ENCODE measurements at places on chromosomes 13 and 19.

DNA sequence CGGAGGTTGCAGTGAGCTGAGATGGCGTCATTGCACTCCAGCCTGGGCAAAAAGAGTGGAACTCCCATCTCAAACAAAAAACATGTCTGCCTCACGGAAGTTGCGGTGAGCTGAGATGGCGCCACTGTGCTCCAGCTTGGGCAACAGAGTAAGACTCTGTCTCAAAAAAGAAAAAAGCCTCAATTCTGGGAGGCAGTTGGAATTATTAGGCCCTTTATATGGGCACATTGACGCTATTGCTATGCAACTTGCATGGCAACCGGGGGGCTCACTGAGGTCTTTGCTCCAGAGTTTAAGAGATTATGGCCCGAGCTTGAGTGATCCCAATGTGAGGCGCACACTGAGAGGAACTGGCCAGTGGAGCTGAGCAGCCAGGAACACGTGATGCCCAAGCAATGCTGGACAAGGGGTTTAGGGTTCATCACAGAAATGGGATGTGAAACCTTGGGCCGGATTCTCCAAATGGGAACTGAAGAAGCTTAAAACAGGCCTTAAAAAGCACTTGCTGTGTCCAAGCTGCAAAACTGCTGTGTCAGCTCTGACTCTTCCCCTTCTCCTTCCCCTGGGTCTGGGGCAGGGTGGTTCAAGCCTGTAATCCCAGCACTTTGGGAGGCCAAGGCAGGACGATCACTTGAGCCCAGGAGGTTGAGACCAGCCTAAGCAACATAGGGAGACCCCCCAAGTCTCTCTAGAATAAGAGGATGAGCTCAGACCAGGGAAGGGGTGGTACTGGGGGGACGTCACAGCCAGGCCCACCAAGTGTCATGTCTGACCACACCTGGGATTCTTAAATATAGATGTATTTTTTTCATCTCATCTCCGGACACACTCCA, 2.5 kb downstream of the FTL start:
- DNase-seq = no peak

GRCh38 chr19:1449467-1450442, at the start of gene APC2:
APC2 (plus strand) TSS chr19:1450121; CDS start chr19:1453002, 2,881 bp downstream.
- DNase-seq = no peak

DNA sequence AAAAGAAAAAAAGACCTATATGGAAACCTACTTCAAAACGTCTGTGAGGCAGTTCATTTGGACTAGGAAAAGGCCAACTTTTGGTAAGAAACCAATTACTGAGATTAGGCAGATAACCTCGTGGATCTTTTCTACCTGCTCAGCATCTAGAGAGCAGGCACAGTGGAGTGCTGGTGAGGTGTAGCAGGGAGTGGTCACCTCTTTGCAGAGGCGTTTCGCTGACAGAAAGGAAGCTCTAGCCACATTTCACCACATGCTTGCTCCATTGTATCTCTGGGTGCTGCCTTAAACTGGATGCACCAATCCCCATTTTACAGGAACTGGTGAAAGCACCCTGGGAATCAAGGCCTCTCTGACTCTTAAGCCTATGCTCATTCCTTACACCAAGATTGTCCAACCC, 360.5 kb downstream of the LIG4 start:
- no peak for DNase-seq

- no peak for DNase-seq
Measured at GRCh38 chr13:33110386-33110712, 94.1 kb downstream of the KL start.

DNA sequence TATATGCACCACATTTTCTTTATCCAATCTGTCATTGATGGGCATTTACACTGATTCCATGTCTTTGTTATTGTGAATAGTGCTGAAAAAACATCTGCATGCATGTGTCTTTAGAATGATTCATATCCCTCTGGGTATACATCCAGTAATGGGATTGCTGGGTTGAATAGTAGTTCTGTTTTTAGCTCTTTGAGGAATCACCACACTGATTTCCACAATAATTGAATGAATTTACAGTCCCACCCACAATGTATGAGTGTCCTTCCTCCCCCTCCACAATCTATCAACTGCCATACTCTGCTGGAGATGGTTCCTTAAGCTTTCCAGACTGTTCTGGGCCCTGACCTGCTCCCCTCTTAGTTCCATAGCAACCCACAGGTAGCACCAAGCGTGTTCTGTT, 667.0 kb downstream of the LIG4 start:
- no peak for DNase-seq

DNA sequence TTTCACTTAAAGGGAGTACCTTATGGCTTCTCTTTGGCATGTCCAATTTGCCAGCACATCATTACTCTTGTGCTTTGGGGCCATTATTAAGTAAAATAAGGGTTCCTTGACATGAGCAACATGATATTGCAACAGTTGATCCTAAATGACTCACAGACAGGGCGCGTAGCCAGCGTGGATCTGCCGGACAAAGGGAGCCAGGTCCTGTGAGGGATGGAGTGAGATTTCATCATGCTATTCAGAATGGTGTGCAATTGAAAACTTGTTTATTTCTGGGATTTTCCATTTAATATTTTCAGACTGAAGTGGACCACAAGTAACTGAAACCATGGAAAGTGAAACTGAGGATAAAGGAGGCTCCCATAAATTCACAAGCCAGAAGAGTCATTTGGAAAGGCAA, 48.6 kb upstream of the WASF3 start:
- DNase-seq = no peak

- no peak for DNase-seq
Measured at GRCh38 chr19:2810141-2811091, 9.3 kb upstream of the ZNF554 start.

DNA sequence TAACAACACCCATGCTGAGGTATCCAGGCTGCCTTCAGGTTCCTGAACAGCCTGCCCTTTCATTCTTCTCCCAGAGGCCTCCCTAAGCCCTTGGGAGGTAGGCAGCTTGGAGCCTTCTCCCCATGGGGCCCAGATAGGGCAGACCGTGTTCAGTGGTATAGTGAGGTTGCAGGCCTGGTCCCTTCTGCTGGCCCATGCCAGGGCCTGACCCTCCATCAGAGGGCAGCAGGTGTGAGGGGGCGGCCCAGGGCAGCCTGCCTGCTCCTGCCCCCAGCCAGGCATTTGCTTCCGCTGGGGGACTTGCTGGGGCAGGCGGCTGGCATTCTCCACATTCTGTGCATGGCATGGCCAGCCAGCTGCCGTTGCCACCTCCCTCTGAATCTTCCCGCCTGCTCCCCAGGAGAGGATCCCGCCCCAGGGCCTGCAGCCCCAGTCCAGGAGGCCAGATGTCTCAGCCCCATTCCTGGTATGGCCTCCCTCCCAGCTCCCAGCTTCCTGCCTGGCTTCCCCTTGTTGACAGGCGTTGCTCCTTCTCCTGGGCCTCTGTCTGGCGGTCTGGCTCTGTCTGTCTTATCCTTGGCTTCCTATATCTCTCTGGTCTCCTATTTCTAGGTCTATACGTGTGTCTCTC, 8.9 kb downstream of the CIC start:
- no peak for DNase-seq

- no peak for DNase-seq
Measured at GRCh38 chr19:49872245-49873128, 4.7 kb downstream of the AKT1S1 start.

DNA sequence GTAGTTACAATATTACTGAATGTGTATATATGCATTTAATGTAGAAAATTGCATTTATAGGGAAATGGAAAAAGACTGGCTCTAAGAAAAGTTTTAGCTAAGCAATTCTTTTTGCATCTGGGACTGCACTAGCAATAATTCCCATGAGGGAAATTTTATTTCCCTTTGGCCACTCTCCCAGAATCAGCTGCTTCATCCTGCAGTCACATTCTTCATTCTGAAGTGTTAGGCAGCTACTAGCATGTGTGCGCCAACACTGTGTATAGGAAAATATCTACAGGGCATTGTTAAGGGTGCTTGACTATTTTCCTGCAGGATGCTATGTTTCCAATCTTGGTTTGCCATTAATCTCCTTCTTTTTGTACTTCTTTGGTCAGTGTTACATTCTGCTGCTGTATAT, 312.8 kb upstream of the PCDH20 start:
- DNase-seq = no peak

GRCh38 chr13:84606616-84607015, 724.3 kb upstream of the SLITRK1 start:
- DNase-seq = no peak

DNA sequence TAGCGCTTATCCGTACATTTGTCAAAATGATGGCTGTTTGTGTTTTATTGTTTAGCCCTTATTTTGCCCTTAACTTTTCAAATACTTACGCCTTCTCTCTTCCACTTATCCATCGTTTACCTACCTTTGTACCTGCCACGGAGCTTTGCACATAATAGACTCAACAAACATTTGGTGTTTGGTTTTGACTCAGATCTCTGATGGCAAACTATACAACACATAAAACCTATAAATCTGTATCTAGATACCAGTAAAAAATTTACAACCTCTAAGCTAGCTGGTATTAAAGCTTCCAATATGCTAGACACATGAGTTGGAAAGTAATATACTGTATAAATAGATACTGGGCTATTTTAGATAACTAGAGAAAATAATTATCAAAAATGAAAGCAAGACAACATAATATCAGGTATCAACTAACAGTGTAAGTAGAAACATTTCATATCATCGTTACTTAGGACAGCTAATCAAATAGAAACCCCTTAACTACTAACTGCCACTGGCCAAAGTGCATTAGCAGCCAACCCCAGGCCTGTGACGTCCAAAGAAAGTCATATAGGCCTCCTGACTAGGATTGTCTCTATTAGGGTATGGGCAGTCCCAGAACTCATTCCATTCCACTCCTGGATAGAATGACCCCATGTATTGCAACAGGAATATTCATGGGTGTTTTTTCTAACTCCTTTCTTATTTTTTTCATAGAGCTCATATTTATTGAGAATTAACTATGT, 53.8 kb downstream of the KCTD12 start:
- DNase-seq = no peak

DNA sequence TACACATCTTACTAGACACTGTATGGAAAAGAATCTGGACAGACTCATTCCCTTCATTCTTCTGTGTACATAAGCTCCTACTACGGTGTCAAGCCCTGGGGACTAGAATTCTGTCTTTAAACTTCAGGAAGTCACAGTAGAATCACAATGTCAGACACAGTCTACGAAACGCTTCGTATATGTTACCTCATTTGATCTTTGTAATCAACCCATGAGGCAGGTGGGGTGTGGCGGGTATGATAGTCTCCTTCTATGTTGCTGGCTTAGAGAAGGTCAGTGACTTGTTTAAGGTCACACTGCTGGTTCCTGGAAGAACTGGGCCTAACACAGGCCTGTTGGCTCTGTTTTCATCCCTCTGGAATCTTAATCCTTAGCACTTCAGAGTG, 32.2 kb upstream of the TPT1 start:
- no peak for DNase-seq

- no peak for DNase-seq
Measured at GRCh38 chr19:27734496-27735220, 1478.3 kb downstream of the UQCRFS1 start.

DNA sequence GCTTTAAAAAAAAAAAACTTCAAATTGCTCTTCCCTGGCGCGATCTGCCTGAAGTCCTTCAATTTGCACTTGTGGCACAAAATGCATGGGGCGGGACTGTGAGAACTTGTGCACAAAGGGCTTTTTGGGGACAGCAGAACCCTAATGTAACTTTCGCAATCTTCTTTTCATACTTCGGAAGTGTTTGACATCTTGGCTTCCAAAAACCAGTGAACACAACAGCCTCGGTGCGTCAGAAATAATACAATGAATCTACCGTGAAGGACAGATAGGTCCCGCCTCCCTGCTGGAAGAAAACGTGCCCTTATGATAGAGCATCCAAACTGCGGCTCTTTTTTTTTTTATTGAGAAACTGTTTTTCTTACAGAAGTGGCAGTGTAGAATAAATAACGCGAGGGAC, 36.6 kb downstream of the KLF2 start:
- DNase-seq = no peak

- no peak for DNase-seq
Measured at GRCh38 chr19:55581145-55581822, 636 bp upstream of the ZNF579 start.

DNA sequence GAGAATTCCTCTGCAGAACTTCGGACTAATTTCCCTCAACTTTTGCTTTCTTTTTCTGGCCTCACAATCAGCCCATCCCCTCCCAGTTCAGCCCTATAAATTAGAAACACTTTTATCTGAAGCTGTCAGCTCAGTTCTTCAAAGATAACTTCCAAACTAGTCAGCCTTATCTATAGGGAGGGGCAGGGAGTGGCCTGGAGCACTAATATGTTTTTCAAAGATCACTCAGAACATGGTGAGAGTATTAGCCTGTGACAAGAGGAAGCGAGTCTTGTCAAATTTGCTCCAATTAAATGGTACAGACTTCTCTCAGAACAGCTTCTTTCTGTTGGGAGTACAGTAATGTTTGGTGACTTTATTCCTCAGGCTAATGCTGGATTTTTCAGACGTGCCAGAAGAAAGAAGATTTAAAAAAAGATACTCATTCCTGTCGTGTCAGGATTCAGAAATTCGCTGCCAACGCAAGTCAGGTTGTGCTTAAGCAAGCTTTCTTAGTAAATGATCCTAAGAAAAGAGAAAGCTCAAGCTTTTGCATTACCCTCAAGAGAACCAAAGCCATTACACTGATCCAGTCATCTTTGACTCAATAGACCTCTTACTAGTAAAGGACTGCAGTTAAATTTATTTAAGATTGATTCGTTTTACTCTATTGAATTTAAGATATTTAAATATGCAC, 1033.6 kb downstream of the SLITRK5 start:
- DNase-seq = no peak

DNA sequence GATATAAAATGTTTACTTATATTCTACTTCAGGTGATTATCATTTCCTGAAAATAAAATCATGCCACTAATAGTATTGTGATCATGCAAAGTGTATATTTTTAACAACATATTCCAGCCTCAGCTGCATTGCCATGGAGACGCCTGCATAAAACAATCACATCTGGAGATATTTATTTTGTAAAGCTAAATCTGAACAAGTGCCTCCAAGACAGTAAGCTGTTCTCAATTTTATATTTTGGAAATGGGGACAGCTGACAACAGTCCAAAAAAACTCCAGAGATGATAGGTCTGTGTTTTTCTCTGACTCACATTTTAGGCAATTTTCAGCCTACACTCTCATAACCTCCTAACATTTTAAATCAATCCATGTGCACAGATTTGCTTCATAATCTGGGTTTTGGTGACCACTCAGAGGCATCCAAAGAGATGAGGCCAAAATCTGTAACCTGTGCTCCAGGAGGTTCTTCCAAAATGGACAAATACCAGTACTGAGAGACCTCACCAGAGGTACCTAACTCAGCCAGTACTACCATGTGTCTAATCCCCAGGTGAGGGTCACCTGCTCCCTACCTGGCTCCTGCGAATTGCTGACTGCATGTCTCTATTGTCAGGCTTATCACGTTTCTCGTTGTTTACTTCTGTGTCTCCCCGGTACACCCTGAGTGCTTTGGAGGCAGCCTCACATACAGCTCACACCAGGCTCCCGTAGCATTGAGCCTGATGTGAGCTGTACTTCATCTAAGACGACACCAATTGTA, 62.7 kb downstream of the COL4A1 start:
- no peak for DNase-seq

DNA sequence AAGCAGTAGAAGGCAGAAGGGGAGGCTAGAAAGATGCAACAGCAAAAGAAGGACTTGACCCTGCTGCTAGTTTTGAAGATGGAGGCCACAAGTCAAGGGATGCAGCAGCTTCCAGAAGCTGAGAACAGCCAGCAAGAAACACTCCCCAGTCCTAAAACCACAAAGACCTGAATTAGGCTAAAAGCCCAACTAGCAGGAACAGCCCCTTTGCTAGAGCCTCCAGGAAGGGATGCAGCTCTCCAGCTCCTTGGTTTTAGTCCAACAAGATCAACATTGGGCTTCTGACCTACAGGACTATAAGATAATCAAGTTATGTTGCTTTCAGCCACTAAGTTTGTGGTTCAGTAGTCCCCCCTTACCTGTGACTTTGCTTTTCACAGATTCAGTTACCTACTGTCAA, 10.5 kb upstream of the LATS2 start:
- DNase-seq = no peak
